ENCODE measurements at places on chromosomes 3 and 15.

DNA sequence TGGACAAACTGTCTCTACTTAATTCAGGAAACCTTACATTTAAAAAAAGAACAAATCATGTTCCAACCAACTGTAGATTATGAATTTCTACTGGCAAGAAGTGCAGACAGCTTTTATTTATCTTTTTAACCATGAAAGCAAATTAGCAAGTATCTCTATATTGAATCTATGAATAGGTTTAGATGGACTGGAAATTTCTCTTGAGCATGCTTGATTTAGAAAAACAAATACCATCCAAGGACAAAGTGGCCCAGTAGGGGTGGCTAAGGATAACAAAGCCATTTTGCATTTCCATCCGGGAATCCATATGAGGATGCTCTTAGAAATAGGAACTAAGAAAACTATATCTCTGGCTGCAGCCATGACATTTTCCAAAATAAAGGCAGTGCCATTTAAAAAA lies 150.6 kb downstream of the KCNMB2 start:
- DNase-seq = no peak

GRCh38 chr3:173403376-173403775 lies 5.8 kb downstream of the NLGN1 start:
- no peak for DNase-seq

GRCh38 chr15:47820057-47820746 lies 102.9 kb downstream of the SEMA6D start:
- no peak for DNase-seq

- DNase-seq = no peak
Observed at GRCh38 chr3:152277198-152277597, 8.5 kb downstream of the MBNL1 start.

GRCh38 chr3:152609891-152610290 lies 225.0 kb upstream of the P2RY1 start:
- no peak for DNase-seq

DNA sequence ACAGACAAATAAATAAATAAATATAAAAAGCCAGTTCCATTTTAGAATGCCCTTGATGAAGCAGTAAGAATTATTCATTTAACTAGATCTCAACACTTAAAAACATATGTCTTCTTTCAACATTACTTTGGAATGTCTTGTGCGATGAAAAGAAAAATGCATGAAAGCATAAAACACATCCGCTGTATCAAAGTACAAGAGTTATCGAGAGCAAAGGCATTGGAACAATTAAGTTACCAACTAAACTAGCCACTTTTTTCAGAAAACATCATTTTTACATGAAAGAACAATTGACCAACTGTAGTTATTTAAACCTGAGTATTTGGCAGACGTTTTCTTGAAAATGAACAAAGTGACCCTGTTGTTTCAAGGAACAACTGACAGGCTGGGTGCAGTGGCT lies 27.5 kb upstream of the ACAN start:
- no peak for DNase-seq

- DNase-seq = no peak
Observed at GRCh38 chr3:126858401-126858800, 124.5 kb upstream of the PLXNA1 start.

DNA sequence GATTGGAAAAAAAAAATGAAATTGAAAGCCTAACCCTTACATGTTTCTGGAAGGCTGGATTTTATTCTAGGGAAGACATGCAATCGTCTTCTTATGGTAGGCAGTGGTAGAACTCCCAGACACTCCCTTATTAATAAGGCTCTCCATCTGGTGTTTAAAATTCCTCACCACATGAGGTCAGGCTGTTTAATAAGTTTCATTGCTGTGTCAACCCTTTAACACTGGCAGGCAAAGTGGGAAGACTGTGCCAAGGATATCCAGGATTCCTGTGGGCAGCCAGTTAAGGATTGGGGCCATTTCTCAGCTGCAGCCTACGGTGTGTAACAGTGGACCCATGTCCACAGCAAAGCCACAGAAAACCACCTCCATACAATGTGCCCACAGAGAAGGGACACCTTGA lies 225.5 kb upstream of the CHRM5 start:
- DNase-seq = no peak

DNA sequence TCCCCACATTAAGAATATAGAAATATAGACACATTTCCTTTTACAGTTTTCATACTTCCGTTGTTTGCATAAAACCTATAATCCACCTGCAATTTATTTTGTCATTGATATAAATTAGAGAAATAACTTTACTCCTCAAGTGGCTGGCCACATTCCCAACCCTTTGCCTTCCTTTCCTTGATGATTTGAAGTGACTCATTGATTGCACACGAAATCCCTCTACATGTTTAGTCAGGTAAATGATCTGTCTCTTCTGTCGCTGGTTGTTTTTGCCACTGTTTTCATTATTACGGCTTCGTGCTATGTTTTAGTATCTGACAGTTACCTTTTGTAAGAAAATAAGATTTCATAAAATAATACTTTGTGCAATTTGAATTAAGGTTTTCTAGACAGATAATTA lies 272.2 kb upstream of the NR2E3 start:
- no peak for DNase-seq

DNA sequence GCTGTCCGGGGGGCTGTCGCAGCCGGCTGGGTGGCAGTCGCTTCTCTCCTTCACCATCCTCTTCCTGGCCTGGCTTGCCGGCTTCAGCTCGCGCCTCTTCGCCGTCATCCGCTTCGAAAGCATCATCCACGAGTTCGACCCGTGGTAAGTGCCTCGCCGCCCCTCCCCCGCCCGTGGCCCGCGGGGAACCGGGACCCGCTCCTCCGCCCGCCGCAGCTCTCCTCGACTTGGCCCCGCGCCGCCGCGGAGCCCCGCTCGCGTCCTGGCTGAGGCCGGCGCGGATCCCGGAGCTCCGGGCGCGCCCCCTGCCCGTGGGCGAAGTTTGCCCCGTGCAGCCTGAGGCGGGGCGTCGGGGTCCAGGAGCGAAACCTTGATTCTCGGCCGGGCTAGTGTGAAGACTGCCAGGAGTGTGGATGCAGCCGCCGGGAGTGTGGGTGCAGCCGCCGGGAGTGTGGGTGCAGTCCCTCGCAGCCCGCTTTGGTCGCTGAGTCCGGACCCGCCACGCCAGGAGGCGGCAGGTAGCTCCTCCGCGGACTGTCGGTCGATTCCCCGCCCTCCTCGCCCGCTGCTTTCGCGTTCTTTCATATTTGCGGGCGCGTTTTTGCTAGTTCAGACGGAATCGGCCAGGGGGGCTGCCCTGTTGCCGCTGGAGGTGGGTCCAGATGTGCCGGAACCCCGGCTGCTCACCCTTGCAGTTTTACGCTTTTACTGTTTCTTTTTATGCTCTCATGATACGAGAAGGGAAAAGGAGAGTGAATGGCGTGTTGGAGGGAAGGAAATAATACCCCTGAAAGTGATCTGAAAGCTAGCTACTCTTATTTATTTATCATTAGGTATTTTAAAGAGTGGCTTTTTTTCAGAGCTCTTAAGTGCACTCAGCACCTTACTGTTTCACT lies 692 bp downstream of the STT3B start:
- DNase-seq = no peak

DNA sequence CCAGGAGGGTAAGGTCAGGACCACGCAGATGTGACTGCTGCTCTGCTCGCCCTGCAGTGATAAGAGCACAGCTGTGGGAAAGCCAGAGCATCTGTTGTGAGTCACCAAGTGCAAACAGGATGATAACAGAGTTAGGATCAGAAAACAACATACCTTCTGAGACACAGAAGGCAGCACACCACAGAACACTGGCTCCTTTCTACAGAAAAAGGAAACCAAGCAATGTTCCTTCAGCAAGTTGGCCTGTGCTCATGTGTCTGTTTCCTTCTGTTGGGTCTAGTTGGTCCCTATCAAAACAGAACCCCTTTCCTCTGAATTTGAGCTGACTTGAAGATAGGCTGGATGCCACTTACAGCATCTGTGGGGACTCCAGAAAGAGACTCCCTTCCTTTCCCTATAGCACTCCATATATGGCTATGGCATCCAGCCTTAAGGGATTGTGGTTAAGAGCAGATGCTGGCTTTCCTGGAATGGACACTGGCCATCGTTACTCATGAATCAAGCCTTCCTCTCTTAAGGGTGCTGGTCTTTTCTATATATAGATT lies 440.7 kb upstream of the THBS1 start:
- DNase-seq = peak; percentile 97

DNA sequence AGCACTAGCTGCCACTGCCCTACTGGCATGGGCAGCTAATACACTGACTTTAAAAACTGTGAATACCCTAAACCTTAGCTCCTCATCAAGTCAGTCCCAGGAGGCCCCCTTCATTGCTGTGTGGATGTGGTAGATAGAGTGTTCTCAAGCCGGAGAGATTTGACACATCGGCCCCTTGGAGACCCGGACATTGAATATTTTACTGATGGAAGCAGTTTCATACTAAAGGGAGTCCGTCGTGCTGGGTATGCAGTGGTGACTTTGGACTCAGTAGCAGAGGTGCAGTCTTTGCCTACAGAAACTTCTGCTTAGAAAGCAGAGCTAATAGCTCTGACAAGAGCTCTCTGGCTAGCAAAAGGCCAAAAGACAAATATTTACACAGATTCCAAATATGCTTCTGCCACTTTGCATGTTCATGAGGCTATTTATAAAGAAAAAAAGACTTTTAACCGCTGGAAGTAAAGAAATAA lies 17.5 kb downstream of the CCR4 start:
- DNase-seq = no peak

- DNase-seq = no peak
Observed at GRCh38 chr3:73080216-73080966, 18.9 kb downstream of the EBLN2 start.

- DNase-seq = no peak
Observed at GRCh38 chr3:189953551-189953950, 167.1 kb downstream of the P3H2 start.

DNA sequence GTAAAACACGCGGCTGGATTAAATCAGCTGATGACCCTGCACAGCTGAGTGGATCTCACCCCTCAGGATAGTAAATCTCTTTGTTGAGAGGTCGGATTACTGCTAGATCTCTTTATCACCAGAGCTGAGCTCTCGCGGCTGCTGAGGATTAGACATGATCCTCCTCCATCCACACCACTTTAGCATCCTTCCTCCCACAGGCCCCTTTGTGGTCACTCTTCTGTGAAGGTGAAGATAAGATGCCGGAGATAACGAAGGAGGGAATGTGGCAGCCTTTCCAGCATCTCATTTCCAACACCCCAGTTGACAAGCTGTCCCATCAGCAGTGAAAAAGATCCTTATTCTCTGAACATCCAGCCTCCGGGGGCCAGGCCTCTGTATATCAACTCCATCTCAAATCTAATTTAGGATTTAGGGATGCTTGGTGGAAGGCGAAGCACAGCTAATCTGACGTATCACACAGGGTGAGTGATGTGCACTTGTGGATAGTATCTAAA lies 47.5 kb upstream of the SELENOK start:
- DNase-seq = no peak

DNA sequence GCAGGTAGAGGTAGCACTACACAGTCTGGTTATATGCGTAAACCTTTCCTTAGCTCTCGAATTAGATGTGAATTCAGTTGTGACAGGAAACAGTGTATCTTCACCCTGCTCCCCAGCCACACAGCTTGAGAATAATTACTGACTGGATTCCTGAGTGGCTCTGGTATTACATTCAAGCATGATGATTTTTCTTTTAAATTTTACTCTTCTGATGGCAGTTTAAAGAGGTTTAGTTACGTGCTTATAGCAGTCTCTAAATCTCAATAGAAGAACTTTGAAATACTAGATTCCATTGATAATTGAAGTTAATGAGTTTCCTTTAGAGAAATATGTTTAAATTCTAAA lies 98.8 kb downstream of the FNDC3B start:
- DNase-seq = no peak

GRCh38 chr3:38738630-38739395 lies 77.2 kb downstream of the SCN10A start:
- no peak for DNase-seq

GRCh38 chr3:125166599-125167136 lies 45.9 kb downstream of the SLC12A8 start:
- no peak for DNase-seq

DNA sequence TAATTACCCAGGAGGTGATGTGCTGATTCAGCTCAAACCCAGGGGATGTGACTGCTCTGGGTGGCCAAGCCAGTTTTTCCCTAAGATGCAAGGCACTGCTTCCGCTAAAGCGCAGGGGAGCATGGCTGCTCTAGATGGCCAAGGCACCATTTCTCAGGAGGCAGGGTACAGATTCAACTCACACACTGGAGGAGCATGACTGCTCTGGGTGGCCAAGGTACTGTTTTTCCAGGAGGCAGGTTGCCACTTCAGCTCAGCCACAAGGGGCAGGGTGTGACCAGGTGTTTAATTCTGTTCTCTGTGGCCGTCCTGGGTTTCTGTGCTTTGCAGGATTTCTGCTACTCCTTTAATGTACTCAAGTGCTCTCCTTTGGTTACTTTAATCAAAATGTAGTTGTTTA lies 659.3 kb upstream of the ARRDC4 start:
- DNase-seq = no peak

- DNase-seq = no peak
Observed at GRCh38 chr3:49495023-49495422, 25.0 kb downstream of the DAG1 start.

- DNase-seq = no peak
Observed at GRCh38 chr3:175732017-175732416, 872.9 kb downstream of the NAALADL2 start.

GRCh38 chr3:184679056-184679816 lies 32.6 kb downstream of the MAGEF1 start:
- no peak for DNase-seq

GRCh38 chr3:2375376-2375775 lies 276.7 kb downstream of the CNTN4 start:
- DNase-seq = no peak

DNA sequence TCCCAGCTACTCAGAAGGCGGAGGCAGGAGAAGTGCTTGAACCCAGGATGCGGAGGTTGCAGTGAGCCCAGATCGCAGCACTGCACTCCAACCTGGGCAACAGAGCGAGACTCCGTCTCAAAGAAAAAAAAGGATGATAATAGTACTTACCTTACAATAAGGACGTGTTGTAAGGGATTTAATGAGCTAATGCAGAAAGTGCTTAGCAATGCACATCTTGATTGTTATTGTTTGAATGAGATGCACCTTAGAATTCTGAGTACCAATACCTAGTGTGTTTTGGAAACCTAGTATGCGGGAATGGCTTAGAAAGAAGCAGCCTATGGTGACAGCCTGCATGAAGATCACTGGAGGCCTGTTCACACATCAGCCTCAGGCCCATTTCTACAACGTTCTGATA lies 19.5 kb downstream of the SNUPN start:
- no peak for DNase-seq

DNA sequence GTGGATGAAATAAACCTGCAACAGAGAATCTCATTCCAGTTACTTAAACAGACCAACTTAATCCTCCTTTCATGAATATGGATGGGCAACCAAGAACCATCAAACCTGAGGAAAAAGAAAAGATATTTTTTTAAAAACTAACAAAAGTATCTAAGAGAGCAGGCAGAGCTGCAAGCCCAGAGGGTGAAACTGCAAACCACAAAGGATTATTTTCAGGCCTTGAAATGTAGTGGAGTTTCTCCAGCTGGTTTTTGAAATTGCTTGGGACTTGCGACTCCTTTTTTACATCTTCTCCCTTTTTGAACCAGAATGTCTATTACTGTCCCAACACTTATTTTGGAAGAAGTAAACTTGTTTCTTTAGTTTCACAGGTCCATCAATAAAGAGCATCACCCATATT lies 87.4 kb downstream of the STAG1 start:
- DNase-seq = no peak

- DNase-seq = no peak
Observed at GRCh38 chr3:21722768-21723167, 28.2 kb downstream of the ZNF385D start.

GRCh38 chr3:183967693-183968092 lies 50.0 kb downstream of the ABCC5 start:
- DNase-seq = no peak

Data from AG04449 (cell line).